ENCODE measurements at places on chromosomes 5 and 9.

GRCh38 chr5:44402084-44402483, 12.9 kb upstream of the FGF10 start:
- DNase-seq = no peak

DNA sequence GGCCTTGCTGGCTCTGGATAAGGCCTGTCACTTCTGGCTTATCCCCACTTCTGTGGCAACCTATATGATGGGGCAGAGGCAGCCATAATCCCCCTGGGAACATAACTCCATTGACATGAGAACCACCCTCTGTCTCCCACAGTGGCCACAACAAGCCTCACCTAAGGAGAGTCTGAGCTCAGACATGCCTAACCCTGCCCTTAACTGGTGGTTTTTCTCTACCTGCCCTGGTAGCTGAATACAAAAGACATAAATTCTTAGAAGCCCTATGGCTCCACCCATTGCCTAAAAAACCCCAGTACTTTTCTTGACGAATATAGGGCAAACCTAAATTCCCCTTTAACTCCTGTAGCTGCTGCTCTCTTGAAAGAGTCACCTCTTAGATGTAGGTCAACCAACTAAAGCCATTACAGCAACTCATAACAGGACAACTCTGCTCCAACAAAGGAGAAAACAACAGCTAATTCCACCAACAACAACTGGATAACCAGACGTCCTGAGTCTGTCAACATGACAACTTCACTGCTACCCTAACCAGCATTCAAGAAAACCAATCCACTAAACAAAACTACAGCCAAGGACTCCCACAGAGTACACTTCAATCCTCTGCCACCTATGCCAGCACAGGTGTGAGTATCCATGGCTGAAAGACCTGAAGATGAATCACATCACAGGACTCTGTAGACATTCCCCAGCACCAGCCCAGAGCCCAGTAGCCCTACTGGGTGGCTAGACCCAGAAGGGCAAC, 427.7 kb downstream of the PRELID2 start:
- no peak for DNase-seq

DNA sequence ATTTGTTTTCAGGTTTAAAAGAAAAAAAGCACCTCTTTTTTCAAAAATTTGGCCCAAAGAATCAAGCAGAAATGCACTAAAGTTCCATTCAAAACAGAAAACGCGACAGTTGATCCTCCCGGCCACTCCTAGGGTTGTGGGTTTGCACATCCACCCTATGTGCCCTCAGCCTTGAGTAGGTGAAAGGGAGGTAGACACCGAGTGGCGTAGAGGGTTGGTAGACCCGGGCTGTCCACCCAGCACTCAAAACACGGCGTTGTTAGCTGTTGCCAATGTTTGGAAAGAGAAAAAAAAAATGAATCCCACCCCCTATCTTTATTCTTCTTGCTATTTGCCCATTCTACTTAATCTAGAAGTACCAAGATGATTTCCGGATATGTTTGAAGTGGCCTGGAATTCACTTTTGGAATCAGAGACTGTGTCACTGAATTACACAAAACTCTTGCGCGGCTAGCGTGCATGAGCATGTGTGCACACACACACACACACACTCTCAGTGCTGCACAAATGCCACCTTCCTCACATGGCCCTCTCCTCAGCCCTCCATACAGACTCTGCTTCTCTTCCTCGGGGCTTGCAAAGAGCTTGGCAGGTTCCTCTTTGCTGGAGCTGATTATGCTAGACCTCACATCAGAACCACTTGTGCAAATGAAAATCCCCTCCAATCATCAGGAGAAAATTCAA, 110.2 kb upstream of the HAND1 start:
- no peak for DNase-seq

GRCh38 chr9:127199001-127199791, 65.4 kb upstream of the GARNL3 start:
- DNase-seq = peak; percentile 50

GRCh38 chr5:93886917-93887361, 145.5 kb upstream of the POU5F2 start:
- no peak for DNase-seq

DNA sequence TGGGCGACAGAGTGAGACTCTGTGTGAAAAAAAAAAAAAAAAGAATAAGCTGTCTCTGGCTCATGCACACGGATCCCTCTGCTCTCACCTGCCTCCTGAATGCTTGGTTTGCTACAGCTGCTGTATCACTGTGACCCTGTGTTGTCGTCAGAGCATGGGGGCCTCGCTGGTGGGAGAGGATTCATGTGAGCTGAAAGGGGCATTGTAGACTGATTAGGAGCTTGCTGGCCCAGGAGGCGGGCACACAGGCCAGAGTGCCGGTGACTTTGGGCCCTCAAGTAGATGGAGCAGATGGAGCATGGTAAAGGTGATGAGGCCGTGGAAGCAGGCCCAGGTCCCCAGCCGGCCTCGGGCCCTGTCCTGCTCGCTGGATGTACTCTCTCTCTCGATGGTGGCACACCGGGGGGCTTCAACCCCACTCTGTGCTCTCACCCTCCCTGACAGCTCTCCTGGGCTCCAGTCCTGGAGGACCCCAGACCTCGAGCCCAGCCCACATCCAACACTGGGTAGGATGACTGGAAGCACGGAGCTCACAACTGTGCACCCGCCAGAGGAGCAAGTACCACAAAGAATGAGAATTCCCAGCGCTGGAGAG, 7.1 kb downstream of the FLT4 start:
- no peak for DNase-seq

DNA sequence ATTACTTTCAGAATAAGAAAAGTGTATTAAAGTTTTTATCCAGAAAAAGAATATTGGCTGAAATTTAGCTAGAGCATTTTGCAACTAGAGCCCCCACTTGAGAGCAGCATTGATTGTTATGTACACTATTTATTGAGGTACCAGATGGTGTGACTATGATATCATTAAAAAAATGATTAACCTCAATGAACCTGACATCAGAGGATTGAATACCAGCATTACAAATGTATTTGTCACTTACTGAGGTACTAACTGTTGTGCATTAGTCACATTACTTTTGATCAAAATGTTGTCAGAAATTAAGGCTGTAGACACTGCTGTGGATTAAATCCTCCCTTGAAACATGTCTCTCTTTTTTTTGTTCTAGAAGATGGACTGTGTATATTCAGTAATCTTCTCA, 127.8 kb upstream of the DHFR start:
- DNase-seq = no peak

DNA sequence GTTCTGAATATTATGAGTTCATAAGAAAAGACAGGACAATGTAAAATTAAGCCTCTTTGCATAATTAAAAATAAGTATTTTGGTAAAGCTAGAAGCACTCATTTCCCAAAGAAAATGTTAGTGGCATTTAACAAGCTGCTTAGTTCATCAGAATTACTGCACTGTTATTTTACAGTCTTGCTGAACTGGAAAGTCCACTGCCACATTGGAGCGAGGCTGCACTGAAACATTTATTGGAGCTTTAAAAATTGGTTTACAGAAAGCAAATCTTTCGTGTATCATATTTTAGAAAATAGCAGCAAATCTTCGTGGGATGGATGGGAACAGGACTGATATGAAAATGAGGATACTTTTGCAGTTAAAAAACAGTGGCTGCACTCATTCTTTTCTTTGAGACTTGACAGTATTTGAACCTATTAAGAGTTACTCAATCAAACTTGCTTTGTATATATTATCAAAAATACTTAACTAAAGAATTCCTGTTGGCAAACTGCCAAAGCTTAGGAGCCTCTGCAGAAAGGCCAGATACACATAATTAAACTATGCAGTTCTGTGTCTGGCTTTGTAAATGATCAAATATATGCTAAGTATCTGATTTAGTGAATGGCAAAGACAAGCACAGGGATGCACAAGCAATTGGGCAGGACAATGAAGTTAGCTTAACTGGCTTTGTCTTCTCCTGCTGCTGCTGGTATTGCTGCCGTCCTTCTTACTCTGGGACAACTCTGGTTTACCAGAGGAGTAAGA, 16.5 kb upstream of the FBXL7 start:
- DNase-seq = no peak

GRCh38 chr9:112080831-112081542, 94.1 kb downstream of the SUSD1 start:
- no peak for DNase-seq

DNA sequence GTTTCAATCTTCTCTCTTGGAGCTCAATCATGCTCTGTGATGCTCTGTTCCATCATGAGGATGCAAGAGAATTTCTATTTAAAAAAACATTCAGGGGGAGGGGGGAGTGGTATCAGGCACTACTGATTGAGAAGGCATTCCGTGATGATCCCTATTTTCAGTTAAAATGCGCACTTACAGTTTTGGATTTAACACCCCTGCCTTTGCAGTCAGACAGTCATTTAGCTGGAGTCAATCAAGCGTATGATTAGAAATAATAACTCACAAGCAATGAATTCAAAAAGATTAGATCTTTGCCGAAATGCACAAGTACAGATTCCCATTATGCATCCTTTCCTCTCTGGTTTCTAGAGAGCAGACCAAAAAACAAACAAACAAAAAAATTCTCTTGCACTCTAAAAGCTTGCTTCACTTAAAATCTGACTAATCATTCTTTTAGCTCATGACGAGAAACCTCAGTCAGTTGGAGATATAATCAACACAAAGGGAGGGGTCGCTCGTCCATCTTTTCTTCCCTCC, 55.4 kb downstream of the EFNA5 start:
- no peak for DNase-seq

DNA sequence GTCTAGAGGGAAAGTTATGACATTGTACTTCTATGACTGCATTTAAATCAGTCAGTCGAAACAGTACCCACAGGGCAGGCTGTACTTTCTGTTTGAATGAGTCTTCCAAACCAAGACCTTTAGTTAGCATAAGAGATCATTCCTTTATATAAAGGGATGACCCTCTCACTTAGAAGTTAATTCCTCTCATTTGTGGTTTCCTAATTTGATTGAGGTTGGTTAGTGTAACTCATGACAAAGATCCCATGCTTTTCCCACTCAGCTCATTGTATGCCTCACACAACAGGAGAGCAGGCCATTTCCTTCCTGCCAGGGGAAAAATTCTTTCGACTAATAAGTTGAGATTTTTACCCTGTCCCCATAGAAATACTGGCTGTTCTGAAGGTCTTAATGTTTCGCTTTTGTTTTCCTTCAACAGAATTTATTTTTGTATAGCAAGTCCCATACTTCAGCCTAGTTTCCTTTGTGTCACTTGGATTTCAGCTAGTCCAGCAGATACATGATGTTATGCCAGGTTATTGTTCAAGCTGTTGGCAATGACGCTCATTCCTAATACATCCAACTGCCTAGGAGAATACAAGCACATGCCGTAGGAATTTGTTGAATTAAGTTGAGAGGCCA, 500.7 kb downstream of the SPATA31D1 start:
- DNase-seq = no peak

DNA sequence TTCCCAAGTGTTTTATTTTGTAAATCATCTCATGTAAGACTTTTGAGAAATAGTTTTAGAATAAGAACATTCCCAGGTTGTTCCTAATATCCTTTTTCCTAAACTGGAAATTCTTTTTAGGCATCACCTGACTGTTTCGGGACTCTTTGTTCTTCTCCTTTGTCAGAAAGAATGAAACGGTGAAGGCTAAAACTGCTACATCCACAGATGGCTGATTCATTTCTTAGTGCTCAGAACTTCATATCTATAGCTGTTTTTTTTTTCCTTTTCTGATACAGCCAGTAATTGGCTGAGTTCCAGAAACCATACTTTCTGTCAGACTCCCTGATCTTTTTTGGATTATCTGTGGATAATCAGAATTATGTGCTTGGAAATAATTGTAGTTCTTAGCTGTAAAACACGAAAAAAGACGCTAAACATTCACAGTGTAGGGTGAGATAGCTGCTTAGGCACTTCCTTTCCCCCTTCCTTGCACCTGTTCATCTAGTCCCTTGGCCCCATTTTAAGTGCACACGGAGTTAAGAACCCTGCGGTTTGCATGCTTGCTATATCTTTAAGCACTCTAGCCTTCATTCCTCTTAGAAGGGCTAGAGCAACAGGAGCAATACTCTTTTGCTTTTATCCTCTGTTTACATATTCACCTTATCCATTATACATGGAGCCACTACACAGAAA, 283.9 kb downstream of the PJA2 start:
- no peak for DNase-seq

GRCh38 chr5:9059920-9060691, 485.8 kb downstream of the SEMA5A start:
- DNase-seq = no peak

DNA sequence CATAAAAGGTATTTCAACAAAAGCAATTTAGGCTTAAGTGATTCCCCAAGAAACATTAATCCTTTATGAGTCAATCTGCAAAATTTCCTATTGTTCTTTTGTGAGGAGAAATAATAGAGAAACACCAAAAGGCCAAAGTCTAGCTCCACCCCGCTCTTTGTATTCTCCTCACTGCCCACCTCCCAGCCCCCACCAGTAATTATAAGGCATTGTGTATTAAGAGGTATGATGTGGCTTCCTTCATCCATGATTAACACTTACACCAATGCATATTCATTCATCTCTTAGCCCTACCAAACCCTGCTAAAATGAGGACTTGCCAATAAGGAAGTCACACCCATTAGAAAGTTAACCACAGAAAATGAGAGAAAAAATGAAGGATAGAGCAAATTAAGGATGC, 105.3 kb upstream of the SPATA31D4 start:
- no peak for DNase-seq

GRCh38 chr9:72023596-72023995, 36.8 kb downstream of the C9orf57 start:
- DNase-seq = no peak

GRCh38 chr5:149831492-149831891, 101.4 kb downstream of the PPARGC1B start:
- DNase-seq = no peak

GRCh38 chr5:93579692-93580062, 1.3 kb downstream of the NR2F1-AS1 start:
- no peak for DNase-seq

DNA sequence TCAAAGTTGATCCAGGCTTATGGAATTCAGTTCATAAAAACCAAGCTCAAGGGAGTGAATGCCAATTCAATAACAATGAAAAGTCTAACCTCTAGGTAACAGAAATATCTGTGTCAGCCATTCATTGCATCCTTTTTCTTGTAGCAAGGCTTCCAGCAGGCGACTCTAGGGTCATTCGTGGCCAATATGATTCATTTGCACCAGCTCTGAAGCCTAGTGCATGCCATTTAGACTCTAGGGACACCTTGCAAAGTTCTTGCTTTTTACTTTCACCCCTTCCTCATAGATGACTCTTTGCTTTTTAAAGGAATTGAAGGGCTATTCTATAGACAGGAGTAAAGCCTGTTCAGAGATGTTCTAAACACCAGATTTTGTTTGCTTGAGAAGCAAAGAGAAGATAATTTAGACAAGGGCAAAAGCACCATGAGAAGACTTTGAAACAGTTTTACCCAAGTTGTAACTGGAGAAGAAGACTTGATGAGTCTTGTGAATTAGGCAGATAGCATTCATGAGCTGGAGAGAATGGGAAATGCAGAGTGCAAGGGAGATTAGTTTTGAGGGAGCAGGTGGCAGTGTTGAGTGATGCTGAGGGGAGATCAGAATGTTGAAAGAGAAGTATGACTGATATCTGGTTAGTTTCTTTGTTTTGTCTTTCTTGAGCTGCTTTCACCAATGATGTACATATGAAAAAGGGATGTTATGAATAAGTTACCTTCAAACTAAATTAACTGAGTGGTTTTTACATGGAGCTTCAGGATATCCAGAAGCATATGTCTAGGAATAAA, 94.5 kb downstream of the F2RL2 start:
- no peak for DNase-seq
